ENCODE measurements at places on chromosomes 4 and X. TPM values are rescaled to one million over a fixed set of nuclear protein-coding genes. Genes with fewer than 3 reads are reported as not detected.
A peak's percentile ranks its signal among the peaks of the same experiment; 100 is the strongest.

ASMTL gene
- 13.6 TPM for total RNA-seq

IL3RA gene
- total RNA-seq, result 8.0 TPM

EDNRA gene
- 1.6 TPM for total RNA-seq

CENPVL1 gene
- not detected for total RNA-seq

DNA sequence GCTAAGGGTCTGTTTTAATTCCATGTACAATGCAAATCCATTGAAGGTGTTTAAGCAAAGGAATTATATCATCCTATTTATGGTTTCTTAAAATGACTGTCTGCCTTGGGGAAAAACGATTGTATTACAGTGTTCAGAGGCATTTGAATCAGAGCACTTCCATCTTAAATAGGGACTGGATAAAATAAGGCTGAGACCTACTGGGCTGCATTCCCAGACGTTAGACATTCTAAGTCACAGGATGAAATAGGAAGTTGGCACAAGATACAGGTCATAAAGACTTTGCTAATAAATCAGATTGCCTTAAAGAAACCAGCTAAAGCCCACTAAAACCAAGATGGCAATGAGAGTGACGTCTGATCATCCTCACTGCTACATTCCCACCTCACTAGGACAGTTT, 1167.2 kb upstream of the PABPC4L start:
- H3K27me3 ChIP-seq, result no peaks in the 10 kb centered on the region
- H3K27ac ChIP-seq, result no peak overlapping the region
- H3K36me3 ChIP-seq, result no peaks in the 10 kb centered on the region
- no peak overlapping the region for H3K4me3 ChIP-seq
- no peaks in the 10 kb centered on the region for H3K4me1 ChIP-seq

DNA sequence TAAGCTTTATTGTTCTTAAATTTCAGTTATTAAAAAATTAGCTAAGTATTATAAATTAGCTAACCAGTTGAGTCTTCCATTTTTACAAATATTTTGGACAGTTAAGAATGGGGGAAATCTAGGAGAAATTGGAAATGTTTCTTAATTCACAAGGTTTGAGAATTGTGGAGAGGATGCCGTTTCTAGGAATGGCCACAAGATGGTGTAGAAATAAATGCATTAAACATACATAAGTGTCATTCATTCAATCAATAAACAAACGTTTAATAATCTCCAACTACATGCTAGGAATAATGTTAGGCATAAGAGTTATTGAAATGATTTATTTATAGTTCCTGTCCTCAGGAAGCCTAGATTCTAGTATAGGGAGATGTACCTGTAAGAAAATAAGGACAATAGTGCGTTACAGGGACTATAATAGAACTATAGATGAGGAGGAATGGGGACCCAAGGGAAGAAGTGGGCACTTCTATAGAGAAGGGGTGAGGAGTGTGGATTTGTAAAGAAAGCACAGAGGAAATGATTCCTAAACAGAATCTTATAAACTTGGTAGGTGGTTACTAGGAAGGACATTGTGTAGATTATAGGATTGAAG, 195.7 kb upstream of the ANK2 start:
- no peak for DNase-seq
- no peaks in the 10 kb centered on the region for H3K27me3 ChIP-seq
- H3K27ac ChIP-seq, result no peak overlapping the region
- H3K4me3 ChIP-seq, result no peak overlapping the region

- H3K27me3 ChIP-seq, result no peaks in the 10 kb centered on the region
- H3K4me3 ChIP-seq, result peak overlapping the region; percentile 34
- H3K36me3 ChIP-seq, result no peaks in the 10 kb centered on the region
- H3K27ac ChIP-seq, result peak overlapping the region; percentile 61
- no peaks in the 10 kb centered on the region for H3K4me1 ChIP-seq
Observed at GRCh38 chrX:39519566-39520301, 578.0 kb downstream of the BCOR start.

DNA sequence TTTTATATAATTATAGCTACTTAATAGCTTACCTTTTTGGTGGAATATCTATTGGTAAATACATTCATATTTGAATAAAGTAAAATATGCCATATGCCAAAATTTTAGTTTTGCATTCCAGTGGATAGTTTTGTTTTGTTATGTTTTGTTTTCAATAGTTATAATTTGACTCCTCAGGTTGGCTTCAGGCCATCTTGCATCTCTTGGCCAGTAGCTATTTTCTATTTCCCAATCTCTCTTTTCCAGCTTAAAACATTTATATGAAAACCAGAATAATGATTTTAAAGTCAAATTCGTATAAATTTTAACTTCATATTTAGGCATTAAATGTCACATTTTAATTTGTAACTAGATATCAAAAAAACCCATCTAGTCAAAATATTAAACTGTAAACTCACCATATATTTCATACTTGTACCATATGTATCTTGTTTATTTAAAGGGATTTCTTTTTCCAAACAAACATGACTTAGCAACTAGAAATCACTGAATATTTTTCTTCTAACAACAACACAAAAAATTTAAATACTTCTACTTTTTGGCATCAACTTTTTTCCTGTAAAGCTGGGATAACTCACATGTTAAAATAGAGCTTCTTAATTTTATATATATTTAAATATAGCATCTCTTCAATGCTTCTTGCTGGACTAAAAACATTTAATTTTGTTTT, 1209.6 kb downstream of the PCDH7 start:
- H3K27me3 ChIP-seq, result no peaks in the 10 kb centered on the region
- H3K4me3 ChIP-seq, result no peak overlapping the region

DNA sequence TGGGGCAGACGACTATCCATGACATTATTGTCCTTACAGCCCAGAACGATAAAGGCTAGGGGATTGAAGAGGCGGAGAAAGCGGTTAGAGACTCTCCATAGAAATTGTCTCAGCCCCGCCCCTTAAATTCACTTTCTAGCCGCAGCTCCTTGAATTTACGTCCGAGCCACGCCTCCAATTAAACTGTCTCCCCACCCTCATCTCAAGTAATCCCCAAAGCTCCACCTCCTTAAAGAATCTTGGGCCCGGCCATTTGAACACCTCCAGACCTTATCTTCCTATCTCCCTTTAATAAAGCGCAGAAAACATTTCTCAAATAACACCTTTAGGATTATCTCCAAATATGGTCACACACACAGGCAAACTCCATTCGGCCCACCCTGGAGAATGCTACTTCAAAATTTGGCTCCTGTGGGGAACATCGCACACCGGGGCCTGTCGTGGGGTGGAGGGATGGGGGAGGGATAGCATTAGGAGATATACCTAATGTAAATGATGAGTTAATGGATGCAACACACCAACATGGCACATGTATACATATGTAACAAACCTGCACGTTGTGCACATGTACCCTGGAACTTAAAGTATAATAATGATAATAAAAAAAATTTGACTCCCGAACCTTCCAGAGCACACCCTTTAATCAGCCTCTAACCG, 7.2 kb upstream of the MAGIX start:
- peaks cover 4% of the 10 kb centered on the region for H3K4me1 ChIP-seq
- no peaks in the 10 kb centered on the region for H3K36me3 ChIP-seq
- H3K27ac ChIP-seq, result peak overlapping the region; percentile 96
- no peak for DNase-seq

- H3K4me3 ChIP-seq, result no peak overlapping the region
- no peak for DNase-seq
- H3K4me1 ChIP-seq, result no peaks in the 10 kb centered on the region
- H3K27me3 ChIP-seq, result no peaks in the 10 kb centered on the region
Observed at GRCh38 chr4:165222651-165222994, 15.3 kb downstream of the KLHL2 start.

GRCh38 chr4:93764639-93765246, 63.8 kb upstream of the ATOH1 start:
- no peak for DNase-seq
- H3K27ac ChIP-seq, result no peak overlapping the region
- H3K27me3 ChIP-seq, result no peaks in the 10 kb centered on the region
- H3K4me3 ChIP-seq, result no peak overlapping the region

DNA sequence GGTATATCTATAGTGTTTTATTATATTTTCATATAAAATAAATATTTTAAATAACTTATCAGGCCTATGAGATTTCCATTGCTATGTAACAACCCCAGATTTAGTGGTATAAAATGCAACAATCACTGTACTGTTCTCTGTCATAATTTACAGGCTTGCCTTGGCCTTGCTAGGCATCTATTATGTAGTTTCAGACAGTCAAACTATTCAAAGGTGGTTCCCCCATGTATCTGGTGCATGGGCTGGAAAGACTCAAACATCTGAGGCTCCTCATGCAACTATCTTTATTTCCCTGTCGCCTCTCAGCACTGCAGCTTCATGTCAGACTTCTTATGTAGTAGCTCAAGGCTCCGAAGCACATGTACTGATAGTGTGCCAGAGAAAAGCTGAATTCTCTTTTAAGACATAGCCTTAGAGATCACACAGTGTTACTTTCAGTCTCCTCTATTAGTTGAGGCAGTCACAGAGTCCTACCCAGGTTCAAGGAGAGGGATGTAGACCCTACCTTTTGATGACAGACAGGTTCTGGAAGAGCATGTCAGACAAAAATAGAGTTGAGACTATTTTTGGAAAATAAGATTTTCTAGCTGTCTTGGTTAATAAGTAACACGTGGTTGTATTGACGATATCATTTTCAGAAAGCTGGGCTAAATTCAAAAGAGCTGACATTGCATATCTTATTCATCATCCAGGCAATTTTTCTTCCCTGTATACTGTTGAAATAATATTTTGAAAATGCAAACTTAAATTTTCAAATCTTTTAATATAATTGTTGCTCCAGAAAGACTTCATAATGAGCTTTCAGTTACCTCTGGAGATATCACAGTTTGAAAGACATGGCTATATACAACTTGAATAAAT, 19.4 kb downstream of the MTTP start:
- H3K36me3 ChIP-seq, result no peaks in the 10 kb centered on the region
- H3K27ac ChIP-seq, result no peak overlapping the region
- H3K4me3 ChIP-seq, result no peak overlapping the region
- DNase-seq, result no peak
- H3K27me3 ChIP-seq, result no peaks in the 10 kb centered on the region
